ENCODE measurements at places on chromosomes 6 and 20. TPM values are rescaled to one million over a fixed set of nuclear protein-coding genes. Genes with fewer than 3 reads are reported as not detected.

GRCh38 chr20:29763821-29764511, 1493.5 kb upstream of the DEFB115 start:
- no peak for DNase-seq

GRCh38 chr6:112343977-112344376, 3.2 kb upstream of the RFPL4B start:
- DNase-seq = no peak

GRCh38 chr6:83518816-83519480, 6.6 kb downstream of the PRSS35 start:
- DNase-seq = no peak

Gene SLC22A1
- polyA plus RNA-seq = 0.85 TPM

DNA sequence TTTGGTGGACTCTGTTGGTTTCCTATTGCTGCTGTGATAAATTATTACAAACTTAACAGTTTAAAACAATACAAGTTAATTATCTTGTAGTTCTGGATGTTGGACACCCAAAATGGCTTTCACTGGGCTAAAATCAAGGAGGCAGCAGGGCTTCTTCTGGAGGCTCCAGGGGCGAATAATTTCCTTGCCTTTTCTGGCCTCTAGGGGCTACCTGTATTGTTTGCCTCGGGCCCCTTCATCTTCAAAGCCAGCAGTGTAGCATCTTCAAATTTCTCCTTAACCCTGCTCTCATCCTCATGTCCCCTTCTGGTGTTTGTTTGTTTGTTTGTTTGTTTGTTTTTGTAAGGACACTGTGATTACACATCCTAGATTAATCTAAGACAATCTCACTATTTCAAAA, 60.5 kb upstream of the ANKEF1 start:
- DNase-seq = no peak

DNA sequence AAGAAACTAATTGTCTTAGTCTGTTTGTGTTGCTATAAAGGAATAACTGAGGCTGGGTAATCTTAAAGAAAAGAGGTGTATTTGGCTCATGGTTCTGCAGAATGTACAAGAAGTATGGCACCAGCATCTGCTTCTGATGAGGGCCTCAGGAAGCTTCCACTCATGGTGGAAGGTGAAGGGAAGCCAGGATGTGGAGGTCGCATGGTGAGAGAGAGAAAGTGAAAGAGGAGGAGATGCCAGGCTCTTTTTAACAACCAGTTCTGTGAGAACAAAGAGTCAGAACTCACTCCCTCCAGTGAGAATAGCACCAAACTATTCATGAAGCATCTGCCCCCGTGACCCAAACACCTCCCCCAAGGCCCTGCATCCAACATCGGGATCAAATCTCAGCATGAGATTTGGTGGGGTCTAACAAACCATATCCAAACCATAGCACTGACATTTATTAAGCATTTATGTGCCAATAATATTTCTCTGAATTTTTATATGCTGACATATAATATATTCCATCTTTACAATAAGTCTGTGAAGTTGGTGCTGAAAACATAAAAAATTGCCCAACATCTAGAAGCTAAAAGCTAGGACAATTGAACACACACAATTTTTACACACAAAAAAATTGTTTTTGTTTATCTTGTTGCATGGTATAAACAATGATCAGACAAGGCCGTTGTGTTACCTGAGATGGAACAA, 29.2 kb upstream of the BTN3A2 start:
- no peak for DNase-seq

GRCh38 chr6:108564178-108564577, 3.5 kb downstream of the FOXO3 start:
- DNase-seq = no peak

DNA sequence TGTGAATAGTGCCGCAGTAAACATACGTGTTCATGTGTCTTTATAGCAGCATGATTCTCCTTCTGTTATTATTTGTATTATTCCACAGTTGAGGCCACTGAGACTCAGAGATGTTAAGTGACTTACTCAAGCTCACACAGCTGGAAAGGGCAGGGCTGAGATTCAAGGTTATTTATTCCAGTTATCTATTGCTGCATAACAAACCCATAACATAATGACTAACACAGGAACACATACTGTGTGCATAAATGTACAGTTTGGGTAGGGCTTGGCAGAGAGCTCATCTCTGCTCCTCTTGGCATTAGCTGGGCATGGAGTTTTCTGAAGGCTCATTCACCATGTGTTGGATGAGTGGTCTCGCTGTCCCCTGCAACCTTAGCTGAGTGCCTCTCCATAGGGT, 68.8 kb downstream of the STK35 start:
- DNase-seq = no peak

- DNase-seq = no peak
Measured at GRCh38 chr6:64803470-64804166, 903.4 kb downstream of the EYS start.

DNA sequence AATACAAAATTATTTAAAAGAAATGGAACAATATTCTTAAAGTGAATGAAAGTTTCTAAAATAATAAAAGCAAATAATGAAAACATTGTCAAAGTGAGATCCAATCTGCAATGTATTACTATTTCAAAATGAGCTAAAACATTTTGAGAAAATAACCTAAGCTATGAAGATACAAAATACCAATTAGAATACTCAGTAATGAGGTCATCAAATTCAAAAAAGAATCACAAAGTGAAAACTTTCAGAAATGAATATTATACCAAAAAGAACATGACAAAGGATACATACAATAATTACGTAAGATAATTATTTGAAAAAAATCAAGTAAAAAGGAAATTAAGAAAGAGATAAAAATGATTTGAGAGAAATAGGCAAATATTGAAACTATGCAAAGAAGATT, 634.5 kb downstream of the EYS start:
- DNase-seq = no peak

DNA sequence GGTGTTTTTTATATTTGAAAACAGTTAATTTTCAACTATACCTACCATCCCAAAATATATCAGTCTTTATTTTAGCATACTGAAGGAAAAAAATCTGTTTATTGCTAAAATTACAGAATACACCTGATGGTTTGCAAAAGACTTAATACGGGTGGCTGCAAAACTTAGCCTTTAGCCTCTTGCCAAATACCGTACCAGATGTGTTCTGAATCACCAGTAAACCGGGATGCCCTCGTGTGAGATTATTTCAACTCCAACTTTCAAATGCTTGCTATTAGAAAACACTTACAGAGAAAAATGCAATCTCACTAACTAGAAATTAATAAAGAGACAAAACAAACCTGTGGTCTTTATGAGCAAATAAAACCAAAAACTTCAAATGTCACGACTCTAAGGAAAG, 36.0 kb downstream of the REV3L start:
- DNase-seq = no peak

Gene RARS2
- polyA plus RNA-seq = 39.9 TPM

DNA sequence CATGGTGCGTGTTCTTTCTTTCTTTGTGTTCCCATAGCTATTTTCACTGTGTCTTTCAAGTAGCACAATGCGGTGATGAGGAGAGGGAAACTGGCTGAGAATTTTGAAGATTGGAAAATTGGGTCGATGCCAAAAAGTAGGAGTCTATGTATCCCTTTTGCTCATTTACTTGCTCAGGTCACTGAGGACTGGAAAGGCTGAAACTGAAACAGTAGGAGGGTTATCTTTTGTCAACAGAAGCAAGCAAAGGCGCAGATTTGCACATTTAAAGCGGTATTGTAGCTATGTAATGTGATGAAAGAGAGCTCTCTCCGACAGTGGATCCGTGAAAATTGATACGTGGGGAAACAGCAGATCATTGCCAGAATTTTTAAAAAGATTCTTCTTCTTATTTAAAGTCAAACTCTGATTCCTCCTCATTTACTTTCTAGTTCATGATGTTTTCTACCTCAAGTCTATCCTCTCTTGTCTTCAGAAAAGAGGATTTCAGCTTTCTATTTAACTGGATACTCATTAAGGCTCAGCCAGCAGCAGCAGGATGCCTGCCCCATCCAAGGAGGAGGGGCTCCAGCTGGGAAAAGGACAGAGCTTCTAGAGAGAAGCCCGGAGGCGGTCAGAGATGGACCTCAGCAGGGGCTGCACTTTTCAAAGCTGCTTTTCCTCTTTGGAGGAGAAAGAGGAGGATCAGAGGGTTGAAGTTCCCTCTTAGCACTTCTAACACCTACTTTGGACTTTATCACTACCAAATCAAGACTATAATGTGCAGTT, 15.9 kb upstream of the FYN start:
- no peak for DNase-seq

Gene PLCB4
- polyA plus RNA-seq = 4.7 TPM

GRCh38 chr6:146898069-146898887, 299.5 kb downstream of the ADGB start:
- DNase-seq = no peak

Gene GABRR1
- 0.38 TPM for polyA plus RNA-seq

Gene GSTA1
- not detected for polyA plus RNA-seq

Gene ENPP1
- polyA plus RNA-seq = 11.3 TPM

DNA sequence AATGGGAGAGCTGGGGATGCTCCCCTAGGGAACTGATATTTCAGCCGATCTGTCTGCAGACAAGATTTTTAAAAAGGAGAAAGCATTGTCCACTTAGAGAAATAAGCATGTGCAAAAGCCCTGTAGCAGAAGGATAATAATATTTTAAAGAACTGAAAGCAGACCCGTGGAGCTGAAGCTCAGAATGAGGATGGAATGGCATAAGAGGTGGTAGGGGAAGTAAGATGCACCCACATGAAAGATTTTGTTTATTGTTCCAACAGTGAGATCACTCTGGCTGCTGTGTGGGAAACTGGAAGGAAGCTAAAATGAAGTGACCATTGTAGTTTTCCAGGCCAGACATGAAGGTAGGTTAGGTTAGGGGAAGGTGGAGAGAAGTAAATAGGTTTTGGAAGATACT, 266.4 kb upstream of the PRDM1 start:
- no peak for DNase-seq

DNA sequence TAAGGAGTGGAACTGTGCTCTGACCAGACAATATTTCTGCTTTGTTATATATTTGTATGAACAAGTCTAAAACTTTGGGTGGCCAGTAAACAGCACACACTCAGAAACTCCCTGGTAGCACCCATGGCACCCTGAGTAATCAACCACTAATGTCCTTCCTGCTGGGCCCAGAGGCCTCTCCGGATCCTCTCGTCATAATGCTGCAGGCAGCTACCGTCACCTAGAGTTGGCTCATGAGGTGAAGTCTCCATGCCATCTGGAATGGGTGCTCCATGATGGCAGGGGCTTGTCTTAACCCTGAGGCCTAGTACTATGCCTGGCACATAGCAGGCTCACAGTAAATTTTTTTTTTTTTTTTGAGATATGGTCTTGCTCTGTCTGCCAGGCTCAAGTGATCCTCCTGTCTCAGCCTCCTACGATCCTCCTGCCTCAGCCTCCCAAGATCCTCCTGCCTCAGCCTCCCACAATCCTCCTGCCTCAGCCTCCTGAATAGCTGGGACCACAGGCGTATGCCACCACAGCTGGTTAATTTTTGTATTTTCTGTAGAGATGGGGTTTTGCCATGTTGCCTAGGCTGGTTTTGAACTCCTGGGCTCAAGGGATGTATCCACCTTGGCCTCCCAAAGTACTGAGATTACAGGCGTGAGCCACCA, 3.0 kb upstream of the SDCBP2 start:
- no peak for DNase-seq

Gene TRIM31
- not detected for polyA plus RNA-seq

Gene SYNDIG1
- 4.9 TPM for polyA plus RNA-seq

GRCh38 chr6:37985355-37985754, 165.8 kb downstream of the ZFAND3 start:
- no peak for DNase-seq

- DNase-seq = no peak
Measured at GRCh38 chr6:105991561-105992314, 94.4 kb upstream of the PRDM1 start.

Data from forelimb muscle (tissue), 1 donor.